Lung (tissue), 17 donors: ENCODE measurements at places on chromosomes 12 and 14. TPM values are rescaled to one million over a fixed set of nuclear protein-coding genes. Genes with fewer than 3 reads are reported as not detected.
A peak's percentile ranks its signal among the peaks of the same experiment; 100 is the strongest.

Gene TEX22
- 0.40 TPM for total RNA-seq

Gene WNT1
- total RNA-seq: 0.20 TPM

Gene RNASE1
- total RNA-seq: 773 TPM

Gene SIRT4
- 1.2 TPM for total RNA-seq

DNA sequence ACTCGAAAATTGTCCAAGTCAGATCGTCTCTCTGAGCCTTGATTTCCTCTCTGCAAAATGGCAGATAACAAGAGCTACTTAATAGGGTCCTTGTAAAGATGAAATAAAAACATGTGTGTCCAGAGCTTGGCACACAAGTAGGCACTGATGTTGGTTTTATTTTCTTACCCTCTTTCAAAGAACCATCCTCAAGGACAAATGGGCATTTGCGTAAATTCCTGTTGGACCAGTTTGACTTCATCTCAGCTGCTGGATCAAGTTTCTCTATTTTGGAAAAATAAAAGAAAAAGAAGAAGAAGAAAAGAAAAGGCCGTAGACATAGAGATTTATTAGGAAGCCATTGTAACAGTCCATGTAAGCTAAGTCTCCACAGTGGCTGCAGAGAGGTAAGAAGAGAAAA is 47.2 kb downstream of the MAP1LC3B2 start:
- H3K4me3 ChIP-seq: no peak overlapping the region
- H3K27me3 ChIP-seq: no peaks in the 10 kb centered on the region
- H3K27ac ChIP-seq: no peak overlapping the region
- DNase-seq: peak; percentile 44
- H3K4me1 ChIP-seq: no peaks in the 10 kb centered on the region

GRCh38 chr14:75928690-75929181 is 53.1 kb downstream of the TGFB3 start:
- no peak overlapping the region for H3K27ac ChIP-seq
- peaks cover 8% of the 10 kb centered on the region for H3K4me1 ChIP-seq
- DNase-seq: peak; percentile 69
- no peaks in the 10 kb centered on the region for H3K36me3 ChIP-seq
- no peaks in the 10 kb centered on the region for H3K27me3 ChIP-seq
- H3K4me3 ChIP-seq: no peak overlapping the region

GRCh38 chr12:124938587-124938986 is 24.1 kb upstream of the UBC start:
- H3K4me1 ChIP-seq: no peaks in the 10 kb centered on the region
- no peaks in the 10 kb centered on the region for H3K36me3 ChIP-seq
- DNase-seq: peak; percentile 36
- no peaks in the 10 kb centered on the region for H3K27me3 ChIP-seq
- peak overlapping the region; percentile 22 for H3K27ac ChIP-seq

GRCh38 chr12:3727877-3728632 is 24.9 kb downstream of the CRACR2A start:
- no peaks in the 10 kb centered on the region for H3K36me3 ChIP-seq
- peaks cover 7% of the 10 kb centered on the region for H3K4me1 ChIP-seq
- H3K4me3 ChIP-seq: no peak overlapping the region
- H3K27ac ChIP-seq: no peak overlapping the region
